Breast epithelium (tissue), 4 donors: ENCODE measurements at places on chromosomes 7 and 10. TPM values are rescaled to one million over a fixed set of nuclear protein-coding genes. Genes with fewer than 3 reads are reported as not detected.

DNA sequence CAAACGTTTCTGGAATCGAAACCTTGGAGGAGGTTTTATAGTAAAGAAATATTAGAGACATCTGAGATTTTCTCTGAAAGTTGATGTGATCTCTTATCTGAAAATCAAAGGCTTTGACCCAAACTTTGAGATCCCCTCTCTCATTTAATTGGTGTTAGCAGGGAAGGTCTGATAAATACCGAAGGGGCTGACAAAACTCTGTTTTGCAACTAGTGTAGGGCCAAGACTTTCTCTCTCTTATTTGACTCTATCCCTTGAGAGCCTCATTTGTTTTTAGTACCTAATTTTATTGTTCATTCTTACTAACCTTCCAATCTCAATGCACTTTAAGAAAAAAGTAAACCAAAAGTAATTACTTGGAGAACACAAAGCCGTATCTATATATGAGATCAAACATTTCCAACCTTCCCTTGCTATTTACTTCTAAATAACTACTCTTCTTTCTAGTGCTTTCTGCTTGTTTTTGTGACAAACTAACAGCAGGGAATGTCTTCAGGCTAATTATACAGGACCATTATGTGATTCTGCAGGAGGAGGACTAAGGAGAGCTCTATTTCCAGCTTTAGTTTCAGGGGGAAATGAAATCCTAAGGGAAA, 33.4 kb upstream of the NPVF start:
- no peaks in the 10 kb centered on the region for H3K27me3 ChIP-seq
- H3K27ac ChIP-seq, result no peak overlapping the region
- no peak for DNase-seq
- H3K4me1 ChIP-seq, result no peaks in the 10 kb centered on the region
- H3K4me3 ChIP-seq, result no peak overlapping the region
- H3K36me3 ChIP-seq, result no peaks in the 10 kb centered on the region

DNA sequence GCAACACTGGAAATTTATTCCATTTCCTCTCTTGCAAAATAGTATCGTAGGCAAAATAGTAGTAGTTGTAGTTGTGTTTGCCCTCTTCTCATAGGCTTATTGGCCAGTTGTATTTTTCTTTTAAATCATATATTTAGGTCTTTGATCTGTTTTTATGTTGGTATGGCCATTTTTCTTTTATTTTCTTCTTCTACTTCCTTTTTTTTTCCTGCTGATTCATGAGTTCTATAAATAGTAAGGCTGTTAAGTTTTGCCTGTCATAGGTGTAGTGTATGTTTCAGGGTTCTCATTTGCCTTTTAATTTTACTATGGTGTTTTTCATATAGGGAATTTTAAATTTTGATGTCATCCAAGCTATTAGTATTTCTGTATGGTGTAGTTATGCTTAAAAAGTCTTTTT, 25.4 kb upstream of the MRC1 start:
- H3K4me1 ChIP-seq, result no peaks in the 10 kb centered on the region
- no peaks in the 10 kb centered on the region for H3K36me3 ChIP-seq
- no peak overlapping the region for H3K4me3 ChIP-seq
- no peaks in the 10 kb centered on the region for H3K27me3 ChIP-seq
- no peak overlapping the region for H3K27ac ChIP-seq
- DNase-seq, result no peak

- no peaks in the 10 kb centered on the region for H3K36me3 ChIP-seq
- no peak for DNase-seq
- no peak overlapping the region for H3K4me3 ChIP-seq
- no peak overlapping the region for H3K27ac ChIP-seq
Measured at GRCh38 chr10:63603709-63604445, 82.7 kb downstream of the REEP3 start.

DNA sequence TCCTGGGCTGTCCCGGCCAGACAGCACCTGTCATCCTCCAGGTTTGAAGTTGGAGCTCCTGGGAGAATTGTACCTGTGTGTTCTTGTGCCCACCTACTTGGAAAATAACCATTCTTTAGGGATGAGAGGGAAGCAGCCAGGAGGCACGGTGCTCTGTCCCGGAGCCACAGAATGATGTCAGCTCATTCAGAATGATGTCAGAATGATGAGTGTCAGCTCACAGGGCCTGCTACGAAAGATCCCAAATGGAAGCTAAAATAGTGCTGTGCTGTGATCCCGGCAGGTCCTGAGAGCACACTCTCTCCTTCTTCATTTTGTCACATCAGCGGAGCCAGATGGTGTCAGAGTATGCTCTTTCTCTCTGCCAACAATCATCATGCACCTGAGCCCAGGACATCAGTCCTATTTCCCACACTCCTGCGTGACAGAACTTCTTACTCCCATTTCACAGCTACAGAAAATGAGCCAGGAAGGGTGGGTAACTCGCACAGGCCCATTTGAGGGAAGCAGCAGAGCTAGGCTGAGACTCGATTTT, 8.3 kb downstream of the ABCA13 start:
- H3K27ac ChIP-seq, result no peak overlapping the region
- no peak overlapping the region for H3K4me3 ChIP-seq
- no peaks in the 10 kb centered on the region for H3K27me3 ChIP-seq

DNA sequence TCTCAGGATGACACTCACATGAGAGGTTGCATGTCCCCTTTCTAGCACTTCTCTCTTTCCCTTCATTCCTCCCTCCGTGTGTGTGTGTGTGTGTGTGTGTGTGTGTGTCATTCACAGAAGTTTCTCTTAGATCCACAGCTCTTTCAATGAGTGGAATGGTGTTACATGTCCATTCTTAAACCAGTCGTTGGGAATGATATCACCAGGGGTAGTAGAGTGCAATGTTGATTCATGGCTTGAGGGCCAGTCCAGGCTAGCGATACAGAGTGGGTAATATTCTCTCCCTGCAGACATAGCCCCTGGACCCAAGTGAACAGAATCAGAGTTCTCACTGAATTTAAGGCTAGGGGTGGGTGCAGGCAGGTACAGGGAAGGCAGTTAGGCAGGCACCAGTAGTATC, 187.8 kb downstream of the SDK1 start:
- no peaks in the 10 kb centered on the region for H3K27me3 ChIP-seq
- H3K4me1 ChIP-seq, result no peaks in the 10 kb centered on the region
- DNase-seq, result no peak
- no peak overlapping the region for H3K27ac ChIP-seq
- no peaks in the 10 kb centered on the region for H3K36me3 ChIP-seq
- no peak overlapping the region for H3K4me3 ChIP-seq

- no peaks in the 10 kb centered on the region for H3K27me3 ChIP-seq
- DNase-seq, result no peak
- H3K36me3 ChIP-seq, result no peaks in the 10 kb centered on the region
- no peak overlapping the region for H3K4me3 ChIP-seq
Measured at GRCh38 chr10:23141995-23142394, 46.6 kb downstream of the MSRB2 start.

DNA sequence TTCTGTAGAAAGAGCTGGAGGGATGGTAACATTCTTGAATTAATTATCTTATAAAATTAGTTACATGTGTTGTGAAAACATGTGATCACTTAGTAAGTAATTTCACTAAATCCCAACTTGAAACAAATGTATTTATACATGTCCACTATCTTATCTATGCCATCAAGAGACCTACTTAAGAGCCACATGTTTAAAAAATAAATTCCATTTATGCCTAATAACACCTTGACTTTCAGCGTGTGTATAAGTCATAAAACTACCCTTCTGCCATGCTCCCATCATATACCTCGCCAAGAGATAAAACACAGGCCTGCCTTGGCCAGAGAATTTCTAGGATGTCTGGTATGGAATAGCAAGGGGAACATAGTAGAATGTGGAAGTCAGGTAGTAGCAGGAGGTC, 37.3 kb downstream of the LIPJ start:
- H3K27ac ChIP-seq, result no peak overlapping the region
- H3K27me3 ChIP-seq, result no peaks in the 10 kb centered on the region
- H3K36me3 ChIP-seq, result no peaks in the 10 kb centered on the region
- no peaks in the 10 kb centered on the region for H3K4me1 ChIP-seq

- H3K27ac ChIP-seq, result no peak overlapping the region
- no peak for DNase-seq
- no peaks in the 10 kb centered on the region for H3K36me3 ChIP-seq
Measured at GRCh38 chr10:49550563-49550962, 11.6 kb upstream of the ERCC6 start.

DNA sequence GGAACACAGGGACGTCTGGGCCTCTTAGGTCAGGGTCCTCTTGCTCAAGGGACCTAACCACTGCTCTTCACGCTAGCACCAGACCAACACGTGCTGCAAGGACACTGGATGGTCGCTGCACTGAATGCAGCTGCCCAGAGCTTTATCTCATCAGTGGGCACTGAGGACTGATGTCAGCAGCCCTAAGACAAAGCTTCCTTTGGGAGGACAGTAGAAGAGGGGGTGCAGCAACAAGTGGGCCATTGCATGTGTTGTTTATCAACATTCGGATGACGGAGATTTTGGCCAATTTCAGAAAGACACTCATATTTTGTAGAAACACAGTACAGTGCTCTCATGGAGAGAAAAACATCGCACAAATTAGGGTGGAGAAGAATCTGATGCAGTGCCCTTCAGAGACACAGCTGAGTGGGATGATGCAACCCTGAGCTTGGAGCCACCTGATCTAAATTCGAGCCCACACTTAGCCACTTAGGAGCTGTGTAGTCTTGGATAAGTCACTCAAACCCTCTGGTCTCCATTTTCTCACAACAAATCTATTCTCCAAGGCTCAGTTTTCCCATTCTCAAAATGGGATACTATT, 1.7 kb downstream of the OPALIN start:
- H3K27me3 ChIP-seq, result peaks cover 13% of the 10 kb centered on the region
- no peaks in the 10 kb centered on the region for H3K36me3 ChIP-seq
- H3K4me3 ChIP-seq, result no peak overlapping the region
- H3K4me1 ChIP-seq, result no peaks in the 10 kb centered on the region
- no peak overlapping the region for H3K27ac ChIP-seq

GRCh38 chr10:75611172-75611992, 180.0 kb downstream of the LRMDA start:
- H3K27ac ChIP-seq, result no peak overlapping the region
- H3K27me3 ChIP-seq, result no peaks in the 10 kb centered on the region
- DNase-seq, result no peak
- H3K36me3 ChIP-seq, result no peaks in the 10 kb centered on the region

- no peak overlapping the region for H3K27ac ChIP-seq
- no peaks in the 10 kb centered on the region for H3K27me3 ChIP-seq
- H3K4me3 ChIP-seq, result no peak overlapping the region
- no peaks in the 10 kb centered on the region for H3K36me3 ChIP-seq
Measured at GRCh38 chr7:50682079-50682478, 100.6 kb downstream of the GRB10 start.

- no peak for DNase-seq
- H3K27ac ChIP-seq, result no peak overlapping the region
- no peaks in the 10 kb centered on the region for H3K27me3 ChIP-seq
- H3K4me3 ChIP-seq, result no peak overlapping the region
Measured at GRCh38 chr10:47239211-47239610, 60.8 kb upstream of the GDF10 start.

ZNF853 gene
- 11.5 TPM for total RNA-seq

LRRC17 gene
- 19.3 TPM for total RNA-seq

ITPRID1 gene
- 1.6 TPM for total RNA-seq
